ENCODE measurements at places on chromosomes 12 and 14.

GRCh38 chr12:44441155-44441554 is 435.0 kb downstream of the NELL2 start:
- DNase-seq = no peak

DNA sequence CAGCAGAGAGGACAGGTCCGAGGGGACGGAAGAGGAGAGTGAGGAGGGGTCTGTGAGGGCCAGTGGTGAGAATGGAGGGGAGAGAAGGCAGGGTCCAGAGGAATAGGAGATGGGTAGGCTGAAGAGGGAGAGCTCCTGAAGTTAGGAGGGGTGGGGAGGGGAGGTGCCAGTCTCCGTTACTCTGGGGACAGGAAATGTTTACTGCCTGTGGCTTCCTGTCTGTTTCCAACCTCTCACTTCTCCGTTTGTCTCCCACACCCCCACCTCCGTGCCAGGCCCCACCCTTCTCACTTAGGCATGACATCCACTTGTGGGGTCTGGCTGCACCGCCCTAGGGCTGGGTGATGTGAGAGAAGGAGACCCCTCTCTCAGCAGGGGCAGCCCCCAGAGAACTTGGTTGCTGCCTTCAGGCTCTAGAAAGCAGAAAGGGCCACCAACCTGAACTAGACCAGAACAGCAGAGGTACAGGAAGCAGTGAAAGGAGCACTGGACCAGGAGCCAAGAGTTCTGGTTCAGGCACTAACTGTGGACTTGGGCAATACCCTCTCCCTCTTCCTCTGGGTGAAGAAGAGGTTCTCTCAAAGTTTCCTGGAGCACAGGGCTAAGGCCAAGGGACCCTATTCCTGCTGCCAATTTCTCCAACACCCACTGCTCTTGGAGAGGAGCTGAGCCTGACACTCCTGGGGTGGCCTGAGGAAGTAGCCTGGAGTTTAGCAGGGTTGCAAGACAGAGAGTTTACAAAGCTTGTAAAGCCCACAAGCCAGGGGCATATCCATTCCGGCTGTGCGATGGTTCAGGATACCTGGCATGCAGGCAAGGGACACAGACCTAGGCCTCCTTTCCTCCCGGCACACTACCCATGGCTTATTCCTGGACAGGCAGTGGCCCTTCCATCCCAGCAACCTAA is 5.5 kb downstream of the ITGA5 start:
- DNase-seq = peak; percentile 72

GRCh38 chr12:131860472-131861260 is 32.5 kb downstream of the MMP17 start:
- no peak for DNase-seq

- DNase-seq = no peak
Measured at GRCh38 chr14:92575748-92576303, 62.2 kb downstream of the RIN3 start.

- DNase-seq = no peak
Measured at GRCh38 chr12:110844551-110845338, 2.0 kb upstream of the CCDC63 start.

- DNase-seq = peak; percentile 50
Measured at GRCh38 chr14:35814371-35815005, 5.4 kb upstream of the RALGAPA1 start.

GRCh38 chr12:94240171-94240570 is 91.8 kb downstream of the PLXNC1 start:
- no peak for DNase-seq

DNA sequence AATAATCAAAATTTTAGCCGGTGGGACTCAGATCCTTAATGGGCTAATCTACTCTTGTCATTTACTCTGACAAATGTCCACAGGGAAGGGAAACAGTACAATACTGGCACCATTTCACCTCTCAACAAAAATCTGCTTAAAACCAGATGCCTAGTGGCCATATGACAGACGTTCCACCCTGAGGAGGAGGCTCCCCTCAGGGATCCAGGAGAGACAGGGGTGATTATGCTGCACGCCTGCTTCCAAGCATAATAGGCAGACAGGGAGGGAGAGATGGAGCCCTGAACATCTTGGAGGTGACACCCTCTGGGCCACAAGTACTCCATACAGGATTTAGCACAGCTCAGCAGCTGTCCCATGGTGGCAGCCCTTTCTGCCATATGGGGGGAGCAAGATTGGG is 24.8 kb upstream of the AKAP6 start:
- no peak for DNase-seq

GRCh38 chr14:61434311-61434710 is 112.9 kb downstream of the PRKCH start:
- no peak for DNase-seq

DNA sequence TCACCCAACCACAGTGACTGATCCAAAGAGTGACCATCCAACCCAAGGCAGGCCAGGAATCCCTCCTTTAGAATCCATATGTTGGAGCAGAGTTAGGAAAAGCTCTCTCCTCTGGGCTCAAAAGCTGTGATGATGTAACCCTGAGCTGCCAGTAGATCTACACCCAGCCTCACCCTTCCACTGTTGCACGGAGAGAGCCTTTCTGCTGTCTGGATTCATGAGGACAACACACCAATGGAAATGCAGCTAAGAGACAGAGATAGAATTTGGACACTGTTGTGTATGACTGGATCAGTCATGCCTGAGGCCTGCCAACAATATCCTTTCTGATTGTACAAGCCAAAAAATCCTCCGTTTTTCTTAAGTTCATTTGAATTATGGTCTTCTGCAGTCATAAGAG is 4.4 kb upstream of the OR6J1 start:
- no peak for DNase-seq

- DNase-seq = no peak
Measured at GRCh38 chr12:40691913-40692764, at the start of gene CNTN1. TSS of gene CNTN1 (plus strand) at chr12:40692439.

- no peak for DNase-seq
Measured at GRCh38 chr12:2535583-2536204, 259.1 kb upstream of the FKBP4 start.

- DNase-seq = no peak
Measured at GRCh38 chr12:52575256-52575655, 1.6 kb upstream of the KRT74 start.

DNA sequence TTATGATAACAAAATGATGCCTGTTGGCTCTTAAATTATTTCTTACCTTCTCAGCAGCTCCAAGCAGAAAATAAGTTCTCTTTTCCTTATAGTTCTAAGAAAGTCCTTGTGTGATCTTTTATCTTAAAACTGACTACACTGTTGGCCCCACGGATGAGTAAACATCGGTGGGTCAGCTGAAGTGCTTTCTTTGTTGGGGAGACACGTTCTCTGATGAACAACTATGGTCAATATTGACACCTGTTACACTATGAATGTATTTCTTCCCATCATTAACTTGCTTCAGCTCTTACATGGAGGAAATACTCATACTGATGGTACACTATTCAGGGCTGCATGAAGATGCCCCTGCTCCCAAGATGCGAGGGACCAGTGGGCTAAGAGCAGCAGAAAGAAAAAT is 110.8 kb upstream of the EEA1 start:
- DNase-seq = no peak

DNA sequence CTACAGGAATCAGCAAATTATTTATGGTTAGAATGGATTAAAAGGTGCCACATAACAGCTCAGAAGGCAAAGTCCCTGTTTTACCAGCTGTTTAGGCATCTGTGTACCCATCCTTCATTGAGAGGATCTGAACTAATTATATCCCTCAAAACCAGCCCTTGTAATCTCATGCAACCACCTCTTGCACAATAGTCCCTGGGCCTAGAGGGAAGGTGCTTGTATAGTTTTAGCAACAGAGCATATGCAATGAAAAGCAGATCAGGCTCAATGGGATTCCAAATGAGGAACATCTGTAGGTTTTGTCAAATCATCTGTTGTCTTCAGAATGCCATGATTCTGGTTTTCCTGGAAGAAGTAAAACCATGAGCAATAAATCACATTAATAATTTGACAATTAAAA is 26.0 kb upstream of the GLIPR1L2 start:
- no peak for DNase-seq

DNA sequence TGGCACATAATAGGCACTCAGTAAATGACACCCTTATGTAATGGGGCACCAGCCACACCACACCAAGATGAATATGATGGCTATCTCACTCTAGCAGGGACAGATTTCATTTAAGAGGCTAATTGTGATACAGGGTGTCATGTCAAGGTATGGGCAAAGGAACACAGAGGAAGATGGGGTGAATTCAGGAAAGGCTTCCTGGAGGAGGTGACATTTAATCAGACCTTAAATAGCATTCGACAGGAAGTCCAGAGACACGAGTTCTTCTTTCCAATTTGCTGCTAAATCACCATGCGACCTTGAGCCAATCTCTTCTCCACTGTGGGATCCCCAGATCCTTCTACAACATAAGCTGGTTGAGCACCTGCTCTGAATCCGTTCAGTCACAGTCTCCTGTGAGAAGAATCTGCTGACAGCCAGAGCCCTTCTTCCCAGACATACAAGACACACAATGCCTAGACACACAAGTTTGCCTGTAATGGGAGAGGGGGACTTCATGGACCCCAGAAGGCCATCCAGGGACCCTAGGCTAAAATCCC is 1.5 kb upstream of the DTX1 start:
- DNase-seq = no peak

DNA sequence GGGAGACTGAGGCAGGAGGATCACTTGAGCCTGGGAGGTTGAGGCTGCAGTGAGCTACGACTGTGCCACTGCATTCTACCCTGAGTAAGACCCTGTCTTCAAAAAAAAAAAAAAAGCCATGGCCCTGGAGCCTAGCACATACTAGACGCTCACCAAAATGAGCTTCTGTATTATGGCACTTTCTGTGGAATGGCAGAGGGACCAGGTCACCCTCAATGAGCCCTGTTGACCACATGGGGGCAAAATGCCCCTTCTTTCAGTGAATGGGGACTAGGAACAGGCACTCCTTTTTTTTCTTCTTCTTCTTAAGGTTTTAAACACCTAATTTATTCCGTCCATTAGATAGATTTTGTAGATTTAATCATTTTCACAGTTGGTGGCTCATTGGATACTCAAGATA is 50.5 kb downstream of the FAM222A start:
- no peak for DNase-seq

DNA sequence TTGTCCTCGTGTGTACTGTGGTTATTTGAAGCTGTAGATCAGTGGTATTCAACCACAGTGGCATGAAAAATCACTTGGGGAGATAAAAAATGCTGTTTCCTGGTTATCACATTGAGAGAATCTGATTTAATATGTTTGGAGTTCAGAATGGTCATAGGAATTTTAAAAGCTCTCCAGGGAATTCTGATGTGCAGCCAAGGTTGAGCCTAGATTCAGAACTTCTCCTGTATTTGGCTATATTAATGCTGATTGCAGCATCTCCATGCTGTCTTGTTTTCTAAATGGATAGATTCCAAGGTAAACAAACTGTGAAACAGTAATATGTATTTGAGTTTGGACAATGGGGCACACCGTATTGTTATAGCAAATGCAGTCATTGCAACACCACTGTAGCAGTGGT is 982.2 kb upstream of the FBXO33 start:
- no peak for DNase-seq

DNA sequence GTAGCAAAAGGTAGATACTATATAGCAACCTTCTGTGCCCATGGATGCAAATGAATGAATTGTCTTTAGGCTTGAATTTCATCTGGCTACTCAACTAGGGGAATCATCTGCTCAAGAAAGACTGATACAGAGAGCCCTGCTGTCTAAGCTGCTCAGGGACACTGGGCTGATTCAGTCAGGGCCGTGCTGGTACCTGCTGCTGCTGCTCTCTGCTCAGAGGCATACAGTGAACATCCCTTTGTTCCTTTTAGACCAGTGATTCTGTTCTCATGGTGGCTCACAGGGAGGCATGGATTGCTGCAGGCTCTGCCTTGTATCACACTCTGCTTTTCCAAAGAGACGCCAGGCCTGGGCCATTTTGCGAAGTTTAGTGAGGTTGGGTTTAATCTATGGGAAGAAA is 14.1 kb downstream of the EIF2B2 start:
- DNase-seq = no peak

DNA sequence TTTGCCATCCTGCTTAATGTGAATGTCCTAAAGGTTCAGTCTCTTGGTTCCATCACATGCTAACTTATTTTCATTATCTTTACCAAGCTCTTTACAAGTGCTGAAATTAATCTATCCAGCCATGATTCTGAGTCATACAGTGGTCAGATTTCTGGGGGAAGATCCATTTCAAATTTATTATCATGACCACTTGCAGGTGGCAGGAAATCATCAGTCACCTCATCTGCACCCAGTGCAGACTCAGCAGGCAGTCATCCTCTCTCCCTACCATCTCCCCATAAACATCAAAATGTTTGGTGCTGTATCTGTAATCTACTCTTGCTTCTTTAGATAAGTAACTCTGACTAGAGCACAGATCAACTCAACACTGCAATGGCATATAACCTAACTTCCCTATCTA is 23.5 kb downstream of the ATG14 start:
- no peak for DNase-seq

DNA sequence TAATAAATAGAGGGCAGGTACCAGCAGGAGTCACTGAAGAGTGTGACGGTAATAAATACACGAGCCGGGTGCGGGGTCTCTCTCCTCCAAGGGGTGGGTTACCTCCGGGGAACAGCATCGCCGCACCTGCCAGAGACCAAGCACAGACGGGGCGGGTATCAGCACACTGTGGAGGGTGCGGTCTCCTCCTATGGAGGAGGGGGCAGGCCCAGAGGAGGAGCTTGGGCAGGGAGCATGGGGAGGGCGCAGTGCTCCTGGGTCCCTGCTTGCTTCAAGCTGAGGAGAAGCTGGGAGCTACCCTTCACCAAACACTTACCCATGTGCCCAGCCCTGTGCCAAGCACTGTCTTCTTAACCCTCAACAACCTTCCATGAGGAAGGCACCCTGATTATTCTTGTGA is 12.8 kb downstream of the PGF start:
- no peak for DNase-seq

DNA sequence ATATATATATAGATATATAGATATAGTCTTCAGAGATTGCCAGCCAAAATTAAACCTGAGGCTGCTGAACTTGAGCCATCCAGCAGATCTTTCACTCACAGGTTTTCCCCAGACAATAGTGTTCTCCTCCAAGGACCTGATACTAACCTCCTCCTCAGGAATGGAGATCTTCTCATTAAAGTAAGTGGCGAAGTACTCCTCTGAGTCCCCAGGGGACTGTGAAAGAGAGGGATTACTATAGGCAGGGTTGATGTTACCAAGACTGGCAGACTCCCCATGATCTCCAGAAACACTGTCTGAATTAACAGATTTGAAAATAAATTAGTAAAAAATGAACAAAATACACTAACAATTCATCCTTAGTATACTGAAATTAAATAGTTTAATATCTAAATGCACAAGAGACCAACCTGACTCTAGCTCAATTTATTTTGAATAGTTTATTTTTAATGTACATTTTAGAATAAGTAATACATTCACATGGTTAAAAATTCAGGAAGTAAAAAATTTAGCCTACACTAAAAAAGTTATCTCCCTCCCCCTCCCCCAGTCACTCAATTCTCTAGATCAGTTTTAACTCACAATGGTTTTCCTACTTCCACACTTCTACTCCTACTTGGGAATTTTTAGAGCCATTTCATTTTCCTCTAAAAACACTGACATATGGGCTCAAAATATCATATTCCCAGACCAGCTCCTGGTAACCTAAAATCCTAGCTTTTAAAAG is 17.7 kb downstream of the SLC11A2 start:
- DNase-seq = no peak

- DNase-seq = no peak
Measured at GRCh38 chr14:28772613-28773012, 6.0 kb downstream of the FOXG1 start.

- no peak for DNase-seq
Measured at GRCh38 chr12:121227294-121227693, 17.4 kb downstream of the P2RX4 start.

GRCh38 chr14:101719708-101720107 is 41.8 kb upstream of the PPP2R5C start:
- DNase-seq = no peak
